ENCODE measurements at places on chromosomes 12 and 14.

GRCh38 chr12:76135456-76135855 is 51.0 kb upstream of the NAP1L1 start:
- no peak for DNase-seq

DNA sequence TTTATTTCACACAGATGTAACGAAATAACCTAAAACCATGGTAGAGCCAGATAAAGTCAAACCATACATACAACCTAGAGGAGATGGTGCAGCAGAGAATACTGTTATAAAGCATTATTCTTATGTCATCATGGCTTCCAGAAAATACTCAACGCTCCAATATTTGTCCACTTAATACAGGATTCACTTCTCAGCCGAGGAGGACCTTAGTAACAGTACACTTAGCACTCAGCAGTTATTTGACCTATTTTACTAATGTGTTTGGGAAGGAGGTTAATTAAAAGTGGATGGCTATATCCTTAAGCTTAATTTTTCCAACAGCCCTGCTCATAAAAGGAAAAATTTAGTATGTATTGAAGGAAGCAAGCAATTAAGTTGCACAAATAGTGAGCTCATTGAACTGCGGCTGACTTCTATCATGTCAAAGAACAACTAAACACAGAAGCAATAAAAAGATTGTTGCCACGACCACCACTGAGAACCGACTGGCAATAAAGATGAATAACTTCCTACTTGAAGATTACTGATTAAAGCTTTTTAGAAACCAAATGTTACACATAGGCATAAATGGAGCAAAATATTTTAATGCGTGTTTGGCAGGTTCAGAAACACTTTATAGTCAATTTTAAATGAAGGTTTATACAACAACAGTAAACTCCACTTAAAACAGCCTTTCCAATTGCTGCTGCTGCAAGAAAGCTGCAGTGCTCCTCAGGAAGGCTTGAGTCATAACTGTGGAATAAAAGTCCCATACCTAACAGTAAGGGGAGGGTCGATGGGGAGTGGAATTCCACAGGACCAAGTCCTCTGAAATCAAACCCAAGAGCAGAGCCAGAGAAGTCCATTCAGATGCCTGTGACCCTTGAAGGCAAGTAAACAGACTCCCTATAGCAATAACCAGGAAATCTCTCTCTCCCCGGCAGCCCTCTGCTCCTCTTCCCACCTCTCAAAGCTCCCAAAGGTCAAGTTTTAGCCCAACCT is 218.9 kb upstream of the CDKN3 start:
- no peak for DNase-seq

- DNase-seq = no peak
Measured at GRCh38 chr14:71703477-71703876, 228.8 kb upstream of the RGS6 start.

DNA sequence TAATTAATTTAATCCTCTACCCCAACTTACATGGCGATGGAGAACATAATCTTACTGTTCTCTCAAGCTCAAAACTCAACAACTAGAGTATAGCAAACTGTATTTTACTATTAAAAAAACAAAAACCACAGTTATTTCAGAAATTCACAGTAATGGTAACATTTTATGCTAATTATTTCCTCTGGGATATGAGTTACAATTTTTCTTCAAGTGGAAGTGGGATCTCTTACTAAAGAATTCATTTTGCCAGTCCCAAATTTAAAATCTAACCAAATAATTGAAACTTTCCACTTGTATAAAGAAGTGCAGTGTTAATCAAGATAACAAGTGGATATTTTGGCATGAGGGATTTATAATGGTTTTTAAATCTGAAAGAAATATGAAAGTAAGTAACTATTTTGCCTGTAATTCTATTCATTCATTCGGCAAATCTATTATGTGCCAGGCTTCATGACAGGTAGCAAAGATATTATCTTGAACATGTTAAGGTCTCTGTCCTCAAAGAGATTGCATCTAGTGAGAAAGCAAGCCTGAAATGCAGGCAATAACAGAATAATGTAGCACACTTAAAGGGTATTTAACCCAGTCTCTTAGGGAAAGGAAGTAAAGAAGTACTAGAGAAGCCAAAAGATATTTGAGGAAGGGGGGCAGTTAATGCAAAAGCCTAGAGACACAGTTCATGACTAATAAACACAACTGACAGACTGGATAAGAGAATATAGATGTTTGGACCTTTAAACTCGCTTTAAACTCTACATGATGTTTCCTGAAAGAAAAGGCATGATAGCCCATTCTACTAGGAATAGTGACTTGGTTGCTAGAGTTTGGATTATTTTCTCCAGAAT is 44.0 kb downstream of the TAOK3 start:
- DNase-seq = no peak

DNA sequence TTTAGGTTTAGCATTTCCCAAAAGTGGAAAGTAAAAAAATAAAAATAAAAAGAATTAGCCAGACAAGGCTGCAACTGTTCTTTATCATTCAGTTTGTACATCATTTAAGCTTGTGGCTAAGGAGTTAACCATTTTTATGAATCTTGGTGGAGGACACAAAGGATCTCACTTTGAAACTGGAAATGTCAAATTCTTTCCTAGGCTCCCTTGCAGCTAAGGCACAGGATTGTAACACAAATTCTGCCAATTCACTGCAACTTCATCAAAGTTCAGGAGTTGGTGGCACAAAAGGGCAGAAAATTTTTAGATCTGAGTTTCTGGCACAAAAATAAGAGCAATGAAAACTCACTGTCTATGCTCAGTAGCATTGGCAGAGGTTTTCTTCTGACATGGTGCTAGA is 211.2 kb upstream of the SYT10 start:
- DNase-seq = no peak

Data from stimulated activated CD4-positive, alpha-beta T cell treated with anti-CD3 and anti-CD28 coated beads, Interleukin-4, amount 100 ng/mL, for 4 hours (primary cell).